ENCODE measurements at places on chromosomes 16 and 17.

GRCh38 chr17:68385490-68386215 is 71.6 kb downstream of the WIPI1 start:
- DNase-seq, result no peak

DNA sequence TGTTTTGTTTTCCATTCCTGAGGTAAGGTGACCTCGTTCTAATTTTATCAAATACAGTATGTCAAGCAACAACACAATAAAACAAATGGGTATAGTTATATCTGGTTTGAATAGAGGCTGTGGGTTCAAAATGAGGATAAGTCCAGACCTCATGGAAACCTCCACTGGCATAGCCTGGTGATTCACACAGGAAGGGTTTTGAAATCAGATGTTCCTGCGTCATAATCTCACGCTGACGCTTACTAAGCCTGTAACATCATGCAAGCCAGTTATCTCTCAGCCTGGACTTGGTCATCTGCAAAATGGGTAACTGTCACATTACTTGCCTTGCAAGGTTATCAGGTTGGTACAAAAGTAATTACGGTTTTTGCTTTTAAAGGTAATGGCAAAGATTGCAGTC is 1056.3 kb upstream of the EEF2KMT start:
- DNase-seq, result no peak

GRCh38 chr17:68861602-68862001 is 93.6 kb downstream of the ABCA8 start:
- no peak for DNase-seq

DNA sequence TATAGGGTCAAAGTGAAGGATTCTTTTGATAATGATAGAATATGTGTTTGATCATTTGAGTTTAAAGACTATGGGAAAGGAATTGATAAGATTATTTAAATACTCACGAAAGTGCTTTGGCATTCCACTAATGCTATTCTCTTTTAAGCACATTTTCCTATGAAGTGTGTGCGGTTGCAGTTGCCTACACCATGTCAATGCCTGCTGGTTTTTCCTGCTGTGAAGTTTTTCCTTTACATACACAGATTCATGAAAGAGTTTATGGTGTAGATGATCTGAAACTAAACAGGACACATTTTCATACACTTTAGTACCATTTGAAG is 78.7 kb downstream of the VMP1 start:
- no peak for DNase-seq

DNA sequence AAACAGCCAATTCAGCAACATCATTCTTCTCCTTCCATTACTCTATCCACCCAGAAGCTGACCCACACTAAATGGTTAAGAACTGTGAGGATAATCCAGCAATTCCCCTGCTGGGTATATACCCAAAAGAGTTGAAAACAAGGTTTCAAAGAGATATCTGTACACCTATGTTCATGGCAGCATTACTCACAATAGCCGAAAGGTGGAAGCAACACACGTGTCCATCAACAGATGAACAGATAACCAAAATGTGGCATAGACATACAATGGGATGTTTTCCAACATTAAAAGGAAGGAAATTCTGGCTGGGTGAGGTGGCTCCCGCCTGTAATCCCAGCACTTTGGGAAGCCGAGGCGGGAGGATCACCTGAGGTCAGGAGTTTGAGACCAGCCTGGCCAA is 19.9 kb downstream of the MIS12 start:
- DNase-seq, result no peak

GRCh38 chr16:78562111-78562510 is 462.7 kb downstream of the WWOX start:
- no peak for DNase-seq

DNA sequence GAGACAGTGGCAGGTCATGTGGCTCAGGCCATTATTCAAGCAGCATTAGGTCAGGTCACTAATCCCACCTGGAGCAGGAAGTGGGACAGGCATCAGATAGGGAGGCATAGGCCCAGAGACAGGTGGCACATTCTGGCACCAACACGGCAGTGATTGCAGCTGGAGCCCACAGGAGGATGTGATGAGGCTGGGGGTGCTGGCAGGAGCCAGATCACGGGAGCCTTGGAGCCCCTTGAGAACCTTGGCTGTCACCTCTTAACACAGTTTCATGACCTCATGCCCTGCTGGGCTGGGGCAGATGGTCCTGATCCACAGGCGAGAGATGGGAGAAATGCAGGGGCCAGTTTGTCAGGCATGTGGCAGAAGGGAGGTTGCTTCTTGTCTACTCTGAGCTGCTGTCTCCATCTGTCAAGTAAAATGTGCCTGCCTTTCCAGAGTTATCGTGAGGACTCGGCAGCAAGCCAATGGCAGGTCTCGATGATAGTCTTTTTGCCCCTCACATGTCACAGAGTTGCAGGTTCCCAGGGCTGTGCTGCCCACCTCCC is 109.6 kb downstream of the CLEC16A start:
- no peak for DNase-seq

DNA sequence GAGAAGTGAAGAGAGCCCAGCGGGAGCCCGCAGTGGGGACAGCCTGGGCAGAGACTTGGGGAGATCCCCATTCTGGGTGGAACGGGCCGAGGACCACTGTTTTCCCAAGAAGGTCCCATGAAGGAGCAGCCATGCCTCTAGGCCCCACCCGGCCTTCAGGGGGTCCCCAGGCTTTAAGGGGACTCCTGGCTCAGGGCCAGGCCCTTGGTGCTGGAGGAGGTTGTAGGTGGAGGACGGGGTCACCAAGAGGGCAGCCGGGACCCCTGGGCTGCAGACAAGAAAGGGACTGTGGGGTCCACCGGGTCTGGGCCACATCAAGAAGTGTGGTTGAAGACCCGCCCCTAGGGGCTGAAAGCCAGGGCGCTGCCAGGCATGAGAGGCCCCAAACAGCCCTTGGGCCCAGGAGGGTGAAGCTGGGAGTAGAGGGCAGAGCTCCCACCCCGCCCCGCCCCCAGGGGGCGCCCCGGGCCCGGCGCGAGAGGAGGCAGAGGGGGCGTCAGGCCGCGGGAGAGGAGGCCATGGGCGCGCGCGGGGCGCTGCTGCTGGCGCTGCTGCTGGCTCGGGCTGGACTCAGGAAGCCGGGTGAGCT is at the start of gene PRSS21:
TSS of gene PRSS21 (plus strand) at position 487 of the 589 bp plus-strand sequence. CDS start at position 519, 32 bp downstream.
- peak; percentile 68 for DNase-seq

DNA sequence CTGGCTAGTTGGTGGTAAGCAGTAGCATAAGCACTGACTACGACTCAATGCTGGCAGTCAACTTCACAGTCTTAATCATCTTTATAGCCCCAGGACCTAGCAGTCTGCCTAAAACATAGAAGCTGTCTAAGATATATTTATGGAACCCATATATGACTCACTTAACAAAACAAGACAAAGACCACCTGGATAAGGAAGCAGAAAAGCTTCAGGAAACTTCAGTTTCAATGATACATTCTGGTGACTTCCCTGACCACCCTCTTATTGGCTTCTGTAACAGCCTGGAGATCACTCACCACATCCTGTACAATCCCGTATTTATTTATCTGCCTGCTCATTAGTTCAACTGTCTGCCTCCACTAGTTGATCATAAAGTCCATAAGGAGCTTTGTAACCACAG is 95.5 kb downstream of the PMP22 start:
- DNase-seq, result no peak

GRCh38 chr17:10421211-10421610 is 539 bp downstream of the MYH8 start:
- DNase-seq, result no peak

DNA sequence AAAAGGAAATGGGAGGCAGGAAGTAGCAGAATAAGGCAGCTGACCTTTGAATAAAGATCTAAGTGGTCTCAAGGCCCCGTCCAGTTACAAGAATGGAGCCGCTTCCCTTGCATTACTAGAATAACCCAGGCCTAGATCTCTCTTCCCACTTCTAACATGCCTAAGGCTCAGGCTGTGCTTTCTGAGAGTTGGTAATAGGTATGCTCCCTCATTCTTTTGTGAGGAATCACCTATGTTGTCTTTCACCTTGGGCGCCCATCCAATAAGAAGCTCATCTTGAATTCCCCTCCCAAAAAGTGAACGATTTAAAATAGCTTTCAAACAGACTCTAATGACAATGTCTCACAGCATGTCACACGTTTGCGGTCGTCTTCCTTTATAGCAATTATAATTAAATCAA is 101.2 kb downstream of the KCNJ2 start:
- DNase-seq, result no peak

- DNase-seq, result no peak
These were observed 7.5 kb upstream of the KCNG4 start for GRCh38 chr16:84247331-84247730.

- no peak for DNase-seq
These were observed 15.3 kb downstream of the CMTM3 start for GRCh38 chr16:66619534-66620428.

GRCh38 chr17:76239538-76240274 is 587 bp downstream of the RNF157 start:
- DNase-seq, result peak; percentile 45

DNA sequence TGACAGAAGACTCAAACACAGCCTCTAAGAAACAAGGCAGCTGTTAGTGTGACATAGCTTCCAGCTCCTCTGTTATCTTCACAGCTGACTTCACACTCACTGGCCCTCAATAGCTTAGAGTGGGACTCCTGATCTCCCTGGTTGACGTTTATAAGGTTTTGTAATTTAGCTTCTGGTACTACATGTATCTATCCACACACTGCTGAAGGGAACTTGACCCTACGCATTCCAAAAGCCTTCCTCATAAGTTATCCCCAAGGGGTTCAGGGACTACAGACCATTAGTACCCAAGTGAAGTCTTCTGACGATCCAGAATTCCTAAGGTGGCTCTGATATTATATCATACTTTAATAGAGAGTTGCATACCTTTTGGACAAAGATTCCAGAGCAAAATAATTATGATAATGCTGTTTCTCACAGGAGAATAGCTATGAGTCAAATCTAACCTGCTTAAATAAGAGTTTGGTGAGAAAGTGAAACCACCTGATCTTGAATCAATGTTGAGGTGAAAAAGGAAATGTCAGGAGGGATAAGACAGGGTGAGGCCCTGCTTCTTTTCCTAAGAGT is 14.5 kb downstream of the ACACA start:
- no peak for DNase-seq

- DNase-seq, result peak; percentile 8
These were observed 552.5 kb upstream of the EEF2KMT start for GRCh38 chr16:5649762-5650743.

- DNase-seq, result no peak
These were observed 20.4 kb downstream of the DNAJC7 start for GRCh38 chr17:41996855-41997164.

DNA sequence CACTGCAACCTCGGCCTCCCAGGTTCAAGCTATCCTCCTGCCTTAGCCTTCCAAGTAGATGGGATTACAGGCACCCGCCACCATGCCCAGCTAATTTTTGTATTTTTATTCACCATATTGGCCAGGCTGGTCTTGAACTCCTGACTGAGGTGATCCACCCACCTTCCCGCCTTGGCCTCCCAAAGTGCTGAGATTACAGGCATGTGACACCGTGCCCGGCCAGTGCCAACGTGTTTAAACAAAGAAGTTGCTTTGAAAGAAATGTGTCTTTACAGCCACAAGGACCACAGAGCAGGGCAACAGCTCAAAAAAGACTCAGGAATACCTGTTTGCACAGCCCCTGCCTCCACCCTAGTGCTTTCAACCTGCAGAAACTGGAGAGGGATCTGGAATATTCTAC is 25.0 kb downstream of the ATPAF2 start:
- no peak for DNase-seq

DNA sequence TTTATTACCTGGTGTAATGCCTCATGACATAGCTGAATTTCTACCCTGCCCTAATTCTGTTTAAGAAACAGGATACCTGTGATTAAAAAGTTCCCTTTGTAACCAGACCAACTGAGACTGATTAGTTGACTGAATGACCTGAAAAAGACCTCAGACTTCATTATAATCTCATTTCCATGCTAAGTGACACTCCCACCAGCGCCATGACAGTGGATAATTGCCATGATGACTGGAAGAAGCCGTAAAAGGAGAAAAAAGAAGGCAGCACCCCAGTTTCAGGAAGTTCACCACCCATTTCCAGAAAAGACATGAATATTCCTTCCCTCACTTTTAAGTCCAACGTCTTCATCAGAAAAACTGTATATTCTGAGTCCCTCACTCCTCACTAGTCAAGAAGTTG is 125.6 kb upstream of the HS3ST4 start:
- DNase-seq, result no peak

- no peak for DNase-seq
These were observed 3.8 kb downstream of the FHOD1 start for GRCh38 chr16:67243481-67243880.

DNA sequence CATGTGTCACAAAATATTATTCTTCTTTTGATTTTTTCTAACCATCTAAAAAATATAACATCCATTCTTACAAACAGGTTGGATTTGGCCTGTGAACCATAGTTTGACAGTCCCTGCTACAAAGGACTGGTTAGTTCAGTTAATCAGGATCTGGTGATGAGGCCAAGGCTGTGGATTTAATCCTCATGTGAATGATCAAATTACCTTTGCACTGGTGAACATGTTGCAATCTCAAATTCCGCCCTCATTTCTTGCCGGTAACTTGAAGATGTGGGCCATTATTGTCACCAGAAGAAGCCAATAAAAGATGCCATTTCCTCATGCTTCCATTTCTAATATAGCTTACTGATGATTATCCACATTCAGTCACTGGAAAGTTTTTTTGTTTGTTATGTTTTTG is 35.3 kb upstream of the YPEL2 start:
- no peak for DNase-seq

DNA sequence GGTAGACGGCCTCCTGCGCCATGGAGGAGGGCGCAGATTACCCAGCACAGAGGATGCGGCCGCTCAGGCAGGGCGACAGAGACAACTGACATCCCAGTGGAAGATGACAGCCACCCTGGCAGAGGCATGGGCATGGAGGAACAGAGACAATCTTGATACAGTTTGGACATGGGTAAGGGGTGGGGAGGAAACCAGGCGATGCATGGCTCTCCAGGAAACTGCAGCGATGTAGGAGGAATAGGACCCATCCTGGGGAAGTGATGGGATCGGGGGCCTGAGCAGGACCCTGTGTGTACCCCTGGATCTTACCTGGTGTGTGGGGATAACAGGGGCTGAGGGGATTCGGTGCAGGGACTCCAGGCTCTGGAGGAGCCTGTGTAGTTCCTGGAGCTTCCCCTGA is 4.6 kb downstream of the OSBPL7 start:
- no peak for DNase-seq

All from GM23338 (cell line).